Liver (tissue), 10 donors: ENCODE measurements at places on chromosomes 5 and 9. TPM values are rescaled to one million over a fixed set of nuclear protein-coding genes. Genes with fewer than 3 reads are reported as not detected.

- no peak for DNase-seq
These were observed 13.1 kb upstream of the LHFPL2 start for GRCh38 chr5:78661691-78662090.

GRCh38 chr5:37737326-37738056, 102.3 kb downstream of the GDNF start:
- no peak for DNase-seq

GRCh38 chr5:121019106-121019505, 555.0 kb downstream of the PRR16 start:
- no peak for DNase-seq

GRCh38 chr5:121758615-121759014, 93.1 kb upstream of the FTMT start:
- DNase-seq = no peak

- no peak for DNase-seq
These were observed 76.6 kb upstream of the DAB2 start for GRCh38 chr5:39501397-39501796.

DNA sequence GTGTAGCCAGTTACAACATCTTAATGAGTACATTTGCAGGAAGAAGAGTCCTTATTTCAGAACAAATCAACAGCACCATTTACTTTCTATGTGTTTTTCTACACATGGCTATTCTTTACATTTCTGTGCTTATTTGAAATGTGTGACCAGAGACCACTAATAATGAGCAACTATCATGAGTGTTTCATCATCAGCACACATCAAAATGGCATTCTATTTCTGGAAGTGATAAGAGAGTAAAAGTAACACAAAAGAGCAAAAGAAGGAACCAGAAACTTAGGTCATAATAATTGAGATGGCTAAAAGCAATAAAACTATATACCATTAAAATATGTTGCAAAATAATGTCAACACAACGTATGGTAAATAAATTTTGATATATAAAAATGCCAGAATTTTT, 159.7 kb downstream of the PBX3 start:
- DNase-seq = no peak

DNA sequence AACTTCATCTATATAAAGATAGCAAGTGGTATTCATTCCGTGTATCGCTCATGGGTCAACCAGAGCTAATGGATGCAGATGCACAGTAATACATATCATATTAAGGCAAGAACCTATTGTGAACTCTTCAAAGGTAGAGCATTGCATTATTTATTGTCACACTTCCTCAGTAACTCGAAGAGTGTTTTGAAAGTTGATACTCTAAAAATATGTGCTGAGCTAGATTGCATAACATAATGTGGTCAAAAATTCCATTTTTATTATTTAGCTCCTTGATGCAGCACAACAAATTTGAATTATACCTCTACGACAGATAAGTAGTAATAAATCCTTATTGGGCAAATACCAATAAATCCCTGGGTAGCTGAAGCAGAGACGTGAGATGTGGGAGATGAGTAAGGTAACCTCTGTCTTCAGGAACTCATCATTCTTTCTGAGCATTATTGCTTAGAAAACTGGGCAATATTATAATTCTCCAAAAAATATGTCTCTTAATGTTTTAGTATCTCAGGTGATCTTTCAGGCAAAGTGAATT, 70.3 kb downstream of the CDH18 start:
- DNase-seq = no peak

DNA sequence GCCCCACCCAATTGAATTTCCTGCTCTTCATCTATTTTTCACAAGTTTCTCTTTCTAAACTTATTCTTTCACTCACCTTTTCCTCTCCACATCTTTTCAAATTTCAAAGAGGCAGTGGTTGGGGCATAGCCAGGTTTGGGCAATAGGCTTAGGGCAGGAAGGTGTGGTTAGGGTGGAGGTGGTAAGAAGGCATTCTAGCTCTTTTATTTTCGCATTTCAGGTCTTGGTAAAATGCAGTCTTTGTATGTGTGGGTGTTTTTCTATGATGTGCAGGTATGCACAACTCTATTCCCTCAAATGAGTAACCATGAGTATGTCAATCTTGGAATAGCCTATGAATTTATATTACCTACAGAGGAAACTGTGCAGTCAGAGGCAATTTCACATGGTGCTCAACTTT, 129.8 kb upstream of the IFNE start:
- DNase-seq = no peak

DNA sequence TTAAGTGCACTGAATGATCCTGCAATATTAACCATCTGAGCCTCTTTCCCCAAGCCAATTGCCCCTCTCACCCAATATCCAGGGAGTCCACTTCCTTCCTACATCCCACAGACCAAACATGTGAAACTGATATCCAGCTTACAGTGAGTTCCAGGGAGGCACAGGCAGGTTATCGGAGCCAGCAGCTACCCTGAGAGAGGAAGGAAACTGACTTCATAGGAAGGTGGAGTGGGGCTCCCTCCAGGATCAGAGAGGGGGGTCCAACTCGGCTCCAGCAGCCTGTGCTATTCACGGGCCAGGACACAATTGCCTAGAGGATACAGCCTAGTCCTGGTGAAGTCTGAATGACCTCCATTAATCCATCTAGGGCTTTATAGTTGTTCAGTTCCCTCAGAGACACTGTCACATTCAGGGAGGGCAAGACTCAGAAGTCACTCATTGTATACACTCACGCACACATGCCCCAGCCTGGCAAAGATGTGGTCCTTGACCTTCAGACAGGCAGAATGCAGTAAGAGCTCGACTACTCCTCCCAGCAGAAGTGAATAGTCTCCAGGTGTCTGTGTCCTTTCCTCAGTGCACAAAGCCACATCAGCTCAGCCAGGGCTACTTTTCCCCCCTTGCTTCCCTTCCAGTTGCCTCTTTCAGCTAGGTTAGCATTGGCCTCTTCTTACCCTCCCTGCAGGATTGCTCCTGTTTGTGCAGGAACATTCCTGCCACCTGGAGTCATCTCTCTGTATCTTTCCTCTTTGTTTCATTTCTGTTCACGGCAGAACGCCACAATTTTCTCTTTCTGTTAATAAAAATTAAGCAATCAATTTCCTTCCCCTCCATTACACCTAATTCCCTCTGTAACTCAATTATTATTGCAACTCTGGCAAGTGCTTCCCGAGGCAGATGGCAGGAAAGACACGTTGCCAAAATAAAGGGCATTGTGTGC, 501.7 kb downstream of the ARHGEF28 start:
- DNase-seq = no peak

- no peak for DNase-seq
These were observed 85.6 kb downstream of the PTTG1 start for GRCh38 chr5:160507221-160507721.

- DNase-seq = no peak
These were observed 17.4 kb downstream of the CDC42SE2 start for GRCh38 chr5:131281133-131281867.

DNA sequence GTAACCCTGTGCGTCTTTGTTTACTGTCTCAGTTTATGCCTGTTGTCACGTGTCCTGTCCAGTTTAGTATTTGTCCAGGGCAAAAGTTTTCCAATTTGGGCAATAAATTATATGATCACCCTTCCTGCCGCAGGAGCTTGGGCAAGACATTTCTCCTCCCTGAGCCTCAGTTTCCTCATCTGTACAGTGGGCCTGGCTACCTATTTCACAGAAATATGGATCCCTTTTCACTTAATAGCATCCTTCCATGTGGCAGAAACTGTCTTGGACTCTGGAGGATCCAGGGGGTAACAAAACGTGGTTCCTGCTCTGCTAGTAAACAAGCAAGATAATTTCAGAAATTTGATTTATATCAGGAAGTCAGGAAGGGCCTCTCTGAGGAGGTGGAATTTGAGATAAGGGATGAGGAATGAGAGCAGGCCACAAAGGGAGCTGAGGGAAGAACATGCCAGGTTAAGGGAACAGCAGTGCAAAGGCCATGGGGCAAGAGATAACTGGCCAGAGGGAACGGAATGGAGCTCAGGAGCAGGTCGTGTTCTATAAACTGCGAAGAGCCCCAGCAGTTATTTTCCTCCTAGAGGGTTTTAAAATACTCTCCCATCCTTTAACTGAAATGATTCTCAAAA, 15.1 kb upstream of the PPARGC1B start:
- no peak for DNase-seq

CSF1R gene
- total RNA-seq = 26.4 TPM

BTF3 gene
- total RNA-seq = 97.5 TPM

ITGA2 gene
- total RNA-seq = 0.42 TPM

CEL gene
- total RNA-seq = 0.25 TPM
